ENCODE measurements at places on chromosomes 11 and 22.
A peak's percentile ranks its signal among the peaks of the same experiment; 100 is the strongest.

DNA sequence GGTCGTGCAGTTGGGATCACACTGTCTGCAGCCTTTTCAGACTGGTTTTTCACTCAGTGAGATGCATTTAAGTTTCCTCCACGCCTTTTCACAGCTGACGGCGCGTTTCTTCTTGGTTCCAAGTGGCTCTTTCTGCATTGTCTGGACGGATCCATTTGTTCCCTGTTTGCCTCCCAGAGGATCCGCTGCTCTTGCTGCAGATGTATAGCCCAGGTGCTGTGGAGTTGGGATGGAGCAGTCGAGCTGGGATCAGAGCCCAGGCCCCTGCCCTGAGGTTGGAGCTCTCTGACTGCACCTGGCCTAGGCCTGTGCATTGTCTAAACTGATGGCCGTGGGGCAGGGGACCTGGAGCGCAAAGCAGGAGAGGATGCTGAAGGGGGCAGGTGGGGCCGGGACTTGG lies 51.6 kb downstream of the PARVB start:
- DNase-seq = no peak

GRCh38 chr11:128717516-128717915 lies 23.6 kb downstream of the FLI1 start:
- DNase-seq = peak; percentile 66

DNA sequence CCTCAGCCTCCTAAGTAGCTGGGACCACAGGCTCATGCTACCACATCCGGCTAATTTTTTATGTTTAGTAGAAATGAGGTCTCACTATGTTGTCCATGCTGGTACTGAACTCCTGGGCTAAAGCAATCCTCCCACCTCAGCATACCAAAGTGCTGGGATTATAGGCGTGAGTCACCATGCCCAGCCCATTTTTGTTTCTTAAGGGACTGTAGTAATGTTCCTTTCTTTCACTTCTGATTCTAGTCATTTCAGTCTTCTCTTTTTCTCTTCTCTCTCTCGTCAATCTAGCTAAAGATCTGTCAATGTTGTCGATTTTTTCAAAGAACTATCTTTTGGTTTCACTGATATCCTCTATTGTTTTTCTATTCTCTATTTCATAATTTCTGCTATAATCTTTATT lies 111.0 kb upstream of the APOA1 start:
- no peak for DNase-seq

GRCh38 chr11:103338621-103339484 lies 229.6 kb downstream of the DYNC2H1 start:
- DNase-seq = peak; percentile 2

DNA sequence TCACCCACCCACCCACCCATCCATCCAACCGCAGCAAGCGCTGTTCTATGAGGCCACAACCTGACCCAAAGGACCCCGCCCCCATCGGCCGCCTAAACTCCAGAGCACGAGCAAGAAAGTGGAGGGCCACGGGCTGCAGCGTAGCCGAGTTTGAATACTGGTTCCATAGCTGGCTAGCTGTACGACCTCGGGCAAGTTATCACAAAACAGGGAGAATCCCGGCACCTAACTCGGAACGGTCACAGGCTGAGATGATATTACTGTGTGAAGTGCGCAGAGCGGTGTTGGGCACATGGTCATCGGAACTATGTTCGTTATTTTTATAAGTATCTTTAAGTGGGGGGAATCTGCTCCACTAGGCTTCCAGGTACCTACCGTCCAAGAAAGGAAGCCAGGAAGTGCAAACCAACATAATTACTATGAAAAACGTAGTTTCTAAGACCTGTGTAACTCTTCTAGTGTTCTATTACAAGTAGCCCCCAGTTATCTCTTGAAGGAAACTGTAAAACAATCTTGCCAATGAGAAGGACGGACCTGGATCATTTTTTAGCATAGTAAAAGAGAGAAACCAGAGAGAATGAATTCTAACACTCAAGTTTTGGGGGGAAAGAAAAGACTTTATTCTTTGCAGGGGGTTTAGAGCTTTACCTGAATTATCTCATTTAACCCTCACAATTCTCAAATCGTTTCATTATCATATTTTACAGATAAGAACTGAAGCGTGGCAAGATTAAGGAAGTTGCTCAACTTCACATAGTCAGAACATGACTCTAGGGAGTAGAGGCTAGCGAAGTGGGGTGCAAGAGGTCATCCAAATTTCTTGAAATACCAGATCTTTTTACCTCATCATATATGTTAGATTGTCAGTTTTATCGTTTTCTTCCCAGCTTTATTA lies 663 bp upstream of the BUD13 start:
- DNase-seq = peak; percentile 62

- peak; percentile 95 for DNase-seq
Measured at GRCh38 chr11:12195768-12196167, 85.4 kb downstream of the MICAL2 start.

DNA sequence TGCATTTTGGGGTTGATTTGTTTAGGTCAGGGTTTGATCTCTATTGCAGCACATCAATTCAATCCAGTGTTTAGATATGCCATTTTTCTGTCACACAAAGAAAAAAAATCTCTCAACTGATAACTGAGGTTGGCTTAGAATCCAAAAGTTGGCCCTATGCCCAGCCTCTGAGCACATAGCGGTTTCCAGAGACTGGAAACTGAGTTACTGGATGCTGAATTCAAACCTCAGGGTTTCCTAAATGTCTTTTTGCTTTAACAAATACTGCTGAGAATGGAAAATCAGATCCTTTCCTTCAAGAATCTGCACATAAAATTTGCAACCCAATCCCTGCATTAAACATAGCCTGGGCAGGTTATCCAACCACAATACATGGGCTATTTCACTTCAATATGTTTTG lies 4.0 kb downstream of the P4HA3 start:
- DNase-seq = no peak

DNA sequence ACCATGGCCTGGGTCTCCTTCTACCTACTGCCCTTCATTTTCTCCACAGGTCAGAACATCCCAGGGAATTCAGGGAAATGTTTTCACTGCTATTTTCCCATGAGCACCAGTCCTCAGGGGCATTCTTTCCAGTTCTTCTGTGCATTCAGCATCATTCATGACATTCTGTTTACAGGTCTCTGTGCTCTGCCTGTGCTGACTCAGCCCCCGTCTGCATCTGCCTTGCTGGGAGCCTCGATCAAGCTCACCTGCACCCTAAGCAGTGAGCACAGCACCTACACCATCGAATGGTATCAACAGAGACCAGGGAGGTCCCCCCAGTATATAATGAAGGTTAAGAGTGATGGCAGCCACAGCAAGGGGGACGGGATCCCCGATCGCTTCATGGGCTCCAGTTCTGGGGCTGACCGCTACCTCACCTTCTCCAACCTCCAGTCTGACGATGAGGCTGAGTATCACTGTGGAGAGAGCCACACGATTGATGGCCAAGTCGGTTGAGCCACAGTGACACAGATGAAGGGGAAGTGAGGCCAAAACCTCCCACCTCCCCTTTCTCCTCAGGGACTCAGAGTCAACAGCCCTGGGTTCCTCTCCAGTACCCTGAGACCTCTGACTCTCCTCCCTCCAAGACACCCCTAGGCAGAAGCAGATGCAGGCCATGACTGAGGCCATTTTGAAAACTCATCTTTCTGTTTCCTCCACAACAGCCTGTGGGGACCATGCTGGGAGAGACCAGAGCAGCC lies 15.9 kb upstream of the IGLL5 start:
- DNase-seq = no peak

DNA sequence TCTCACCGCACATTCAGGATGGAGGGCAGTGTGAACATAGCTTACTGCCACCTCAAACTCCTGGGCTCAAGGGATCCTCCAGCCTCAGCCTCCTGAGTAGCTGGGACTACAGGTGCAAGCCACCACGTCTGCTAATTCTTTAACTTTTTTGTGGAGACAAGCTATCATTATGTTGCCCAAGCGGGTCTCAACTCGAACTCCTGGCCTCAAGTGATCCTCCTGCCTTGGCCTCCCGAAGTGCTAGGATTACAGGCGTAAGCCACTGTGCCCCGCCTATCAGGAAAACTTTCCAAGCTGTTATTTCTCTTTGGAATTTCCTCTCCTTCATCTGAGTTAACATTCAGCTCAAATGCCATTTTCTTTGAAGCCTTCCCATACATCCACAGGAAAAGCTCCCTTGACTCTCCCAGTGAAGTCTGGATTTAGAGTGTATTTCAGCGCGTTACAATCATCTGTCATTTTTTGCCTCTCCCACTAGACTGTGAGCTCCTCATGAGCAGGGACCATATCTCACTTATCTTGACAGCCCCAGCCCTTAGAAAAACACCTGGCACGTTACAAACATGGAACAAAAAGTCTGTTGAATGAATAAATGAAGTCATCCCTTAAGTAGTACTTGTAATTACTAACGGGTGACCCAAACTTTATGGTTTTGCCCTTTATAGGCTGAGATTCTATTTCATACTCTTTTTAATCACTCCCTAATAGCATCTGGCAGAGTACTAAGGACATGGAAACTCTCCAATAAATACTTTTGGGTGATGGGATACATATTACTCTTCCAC lies 2.2 kb downstream of the MRTFA start:
- DNase-seq = no peak

DNA sequence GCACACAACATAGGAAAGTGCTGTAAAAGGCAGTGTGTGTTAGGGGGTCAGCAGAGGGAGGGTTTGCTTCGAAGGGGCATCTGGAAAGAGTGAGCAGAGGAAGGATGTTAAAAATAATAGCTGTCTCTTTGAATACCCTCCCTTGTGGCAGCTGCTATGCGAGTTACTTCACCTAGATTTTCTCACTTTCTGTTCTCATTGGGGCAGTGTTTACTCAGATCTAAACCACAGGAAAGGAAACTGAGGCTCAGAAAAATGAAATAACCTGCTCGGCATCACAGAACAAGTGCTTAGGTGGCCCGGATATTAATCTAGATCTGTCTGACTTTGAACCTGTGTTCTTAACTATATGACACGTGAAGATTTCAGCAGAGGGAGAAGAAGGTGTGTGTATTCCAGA lies 125.3 kb downstream of the C11orf91 start:
- no peak for DNase-seq

DNA sequence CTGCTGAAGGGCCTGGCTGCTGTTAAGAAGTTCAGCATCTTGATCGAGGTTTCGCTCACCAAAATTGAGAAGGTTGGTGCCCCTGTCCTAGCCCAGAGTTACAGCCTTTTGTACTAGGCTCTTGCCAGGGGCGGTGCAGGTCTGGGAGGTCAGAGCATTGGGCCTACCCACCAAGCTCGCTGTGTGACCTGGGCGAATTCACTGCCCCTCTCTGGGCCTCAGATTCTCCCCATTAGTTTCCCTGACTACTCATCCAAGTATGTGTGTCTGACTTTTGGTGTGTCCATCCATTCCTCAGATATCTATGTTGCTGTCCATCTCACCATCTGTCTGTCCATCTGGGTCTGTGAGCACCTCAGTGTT lies 10.9 kb downstream of the USP35 start:
- no peak for DNase-seq

- DNase-seq = no peak
Measured at GRCh38 chr11:116314006-116314405, 458.8 kb downstream of the BUD13 start.

GRCh38 chr11:110287537-110287936 lies 8.9 kb downstream of the RDX start:
- no peak for DNase-seq

DNA sequence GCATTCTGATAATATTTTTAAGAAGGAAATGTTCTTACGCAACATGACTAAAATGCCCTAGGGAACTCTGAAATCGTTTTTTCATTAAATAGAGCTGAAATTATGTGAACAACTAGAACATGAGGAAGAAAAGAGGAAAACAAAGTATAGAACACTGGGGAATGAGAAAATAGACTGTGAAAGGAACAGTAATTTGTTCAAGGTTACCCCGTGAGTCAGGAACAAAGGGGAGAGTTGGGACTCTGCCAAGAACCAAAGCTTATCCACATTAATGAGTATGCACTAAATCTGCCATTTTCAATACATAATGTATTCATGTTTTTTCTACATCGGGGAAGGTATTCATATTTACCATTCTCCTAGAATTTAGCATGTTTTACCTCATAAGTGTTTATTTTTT lies 961.8 kb upstream of the CCDC90B start:
- DNase-seq = no peak

GRCh38 chr11:7270233-7270865 lies 18.6 kb downstream of the SYT9 start:
- no peak for DNase-seq

GRCh38 chr11:31132531-31133421 lies 236.8 kb downstream of the DCDC1 start:
- no peak for DNase-seq

- DNase-seq = no peak
Measured at GRCh38 chr11:13184295-13184794, 93.2 kb upstream of the BMAL1 start.

DNA sequence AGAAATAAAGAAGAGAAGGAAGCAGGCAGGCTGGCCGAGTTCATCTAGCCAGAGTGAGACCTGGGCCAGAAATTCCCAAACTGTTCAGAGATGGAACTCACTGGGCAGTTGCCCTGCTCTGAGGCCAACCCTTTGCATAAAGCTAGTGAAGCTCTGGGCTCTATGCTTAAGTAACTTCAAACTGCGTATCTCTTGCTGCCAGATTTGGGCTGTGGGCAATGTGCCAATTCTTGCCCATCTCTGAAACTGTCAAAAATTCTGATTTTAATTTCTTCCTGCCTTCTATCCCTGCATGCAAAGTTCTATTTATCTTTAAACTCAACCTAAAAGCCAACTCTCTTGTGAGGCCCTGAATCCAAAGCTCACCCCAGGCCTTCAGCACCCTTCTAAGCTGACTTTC lies 36.2 kb upstream of the HEPHL1 start:
- DNase-seq = no peak

DNA sequence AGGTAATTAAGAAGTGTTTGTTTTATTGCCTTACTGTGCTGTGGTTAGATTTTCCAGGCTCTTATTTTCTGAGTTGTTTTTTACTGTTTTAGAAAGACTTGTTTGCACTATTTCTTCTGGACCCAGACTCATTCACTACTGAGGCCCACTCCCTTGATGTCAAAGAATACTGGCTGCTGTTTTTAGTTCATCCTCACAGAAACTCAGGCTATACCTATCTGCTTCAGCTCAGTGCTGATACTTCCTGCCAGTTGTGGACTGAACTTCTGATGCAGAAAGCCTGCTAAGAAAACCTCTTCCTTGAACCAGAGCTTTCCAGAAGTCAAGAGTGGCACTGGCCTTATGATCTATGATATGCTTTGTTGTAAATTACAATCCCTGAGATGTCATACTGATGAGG lies 15.9 kb upstream of the PIK3IP1 start:
- no peak for DNase-seq

Data from T-helper 2 cell (primary cell).